ENCODE measurements at places on chromosomes 5 and 9.

- no peak overlapping the region for H3K27ac ChIP-seq
- peaks cover 17% of the 10 kb centered on the region for H3K4me1 ChIP-seq
- no peak for DNase-seq
These were observed 216.5 kb downstream of the PDZD2 start for GRCh38 chr5:31855134-31856040.

- H3K36me3 ChIP-seq: no peaks in the 10 kb centered on the region
- H3K27ac ChIP-seq: no peak overlapping the region
- H3K4me1 ChIP-seq: peaks cover 10% of the 10 kb centered on the region
- peak; percentile 28 for DNase-seq
These were observed 54.4 kb downstream of the CCDC192 start for GRCh38 chr5:127757576-127757975.

GRCh38 chr5:174327317-174327864 is 281.9 kb downstream of the NSG2 start:
- H3K27me3 ChIP-seq: no peaks in the 10 kb centered on the region
- H3K4me1 ChIP-seq: peaks cover 50% of the 10 kb centered on the region
- H3K4me3 ChIP-seq: no peak overlapping the region
- peak; percentile 77 for DNase-seq
- peak overlapping the region; percentile 95 for H3K27ac ChIP-seq
- H3K36me3 ChIP-seq: no peaks in the 10 kb centered on the region

DNA sequence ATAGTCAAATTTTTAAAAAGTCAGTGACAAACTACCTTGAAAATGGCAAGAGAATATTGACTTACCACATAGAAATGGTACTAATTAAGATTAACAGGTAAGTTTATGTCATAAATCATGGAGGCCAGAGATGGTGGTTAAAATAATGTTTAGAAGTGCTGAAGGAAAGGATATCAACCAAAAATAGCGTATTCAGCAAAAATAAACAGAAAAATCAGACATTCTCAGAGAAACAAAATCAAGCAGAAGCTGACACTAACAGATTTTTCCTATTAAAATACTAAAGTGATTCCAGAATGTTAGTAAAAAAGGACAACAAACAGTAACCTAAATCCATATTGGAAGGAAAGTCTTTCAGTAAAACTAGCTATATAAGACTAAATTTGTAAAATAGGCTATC is 959.9 kb upstream of the CDH10 start:
- no peaks in the 10 kb centered on the region for H3K27me3 ChIP-seq
- no peak for DNase-seq
- H3K36me3 ChIP-seq: no peaks in the 10 kb centered on the region
- H3K4me1 ChIP-seq: no peaks in the 10 kb centered on the region

DNA sequence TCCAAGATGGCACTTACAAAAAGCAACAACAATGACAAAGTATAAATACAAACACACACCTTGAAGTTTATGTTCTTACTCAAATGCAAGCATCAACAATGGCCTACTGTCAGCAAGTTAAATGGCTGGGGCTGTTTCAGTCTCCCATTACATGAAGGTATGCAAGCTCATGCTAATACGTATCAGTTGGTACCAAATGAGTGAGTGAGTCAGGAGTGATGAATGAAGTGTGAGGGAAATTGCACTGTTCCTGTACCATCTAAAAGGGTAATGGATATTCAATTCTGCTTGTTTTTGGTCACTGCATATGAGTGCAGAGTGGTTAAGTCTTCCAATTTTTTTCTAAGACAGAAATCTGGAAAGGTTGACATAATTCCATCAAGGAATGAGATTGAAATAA is 964.9 kb downstream of the MAT2B start:
- no peaks in the 10 kb centered on the region for H3K4me1 ChIP-seq
- no peaks in the 10 kb centered on the region for H3K36me3 ChIP-seq
- no peak overlapping the region for H3K27ac ChIP-seq
- DNase-seq: no peak

GRCh38 chr5:74376187-74376586 is 264.3 kb downstream of the ENC1 start:
- no peak overlapping the region for H3K4me3 ChIP-seq
- H3K4me1 ChIP-seq: no peaks in the 10 kb centered on the region
- H3K27ac ChIP-seq: no peak overlapping the region
- H3K27me3 ChIP-seq: no peaks in the 10 kb centered on the region

GRCh38 chr5:180696116-180696515 is 43.7 kb downstream of the OR2Y1 start:
- H3K27ac ChIP-seq: no peak overlapping the region
- H3K4me1 ChIP-seq: no peaks in the 10 kb centered on the region
- no peaks in the 10 kb centered on the region for H3K36me3 ChIP-seq
- no peaks in the 10 kb centered on the region for H3K27me3 ChIP-seq

GRCh38 chr5:179986328-179986727 is 78.6 kb upstream of the TBC1D9B start:
- H3K4me3 ChIP-seq: no peak overlapping the region
- no peak overlapping the region for H3K27ac ChIP-seq
- DNase-seq: no peak

DNA sequence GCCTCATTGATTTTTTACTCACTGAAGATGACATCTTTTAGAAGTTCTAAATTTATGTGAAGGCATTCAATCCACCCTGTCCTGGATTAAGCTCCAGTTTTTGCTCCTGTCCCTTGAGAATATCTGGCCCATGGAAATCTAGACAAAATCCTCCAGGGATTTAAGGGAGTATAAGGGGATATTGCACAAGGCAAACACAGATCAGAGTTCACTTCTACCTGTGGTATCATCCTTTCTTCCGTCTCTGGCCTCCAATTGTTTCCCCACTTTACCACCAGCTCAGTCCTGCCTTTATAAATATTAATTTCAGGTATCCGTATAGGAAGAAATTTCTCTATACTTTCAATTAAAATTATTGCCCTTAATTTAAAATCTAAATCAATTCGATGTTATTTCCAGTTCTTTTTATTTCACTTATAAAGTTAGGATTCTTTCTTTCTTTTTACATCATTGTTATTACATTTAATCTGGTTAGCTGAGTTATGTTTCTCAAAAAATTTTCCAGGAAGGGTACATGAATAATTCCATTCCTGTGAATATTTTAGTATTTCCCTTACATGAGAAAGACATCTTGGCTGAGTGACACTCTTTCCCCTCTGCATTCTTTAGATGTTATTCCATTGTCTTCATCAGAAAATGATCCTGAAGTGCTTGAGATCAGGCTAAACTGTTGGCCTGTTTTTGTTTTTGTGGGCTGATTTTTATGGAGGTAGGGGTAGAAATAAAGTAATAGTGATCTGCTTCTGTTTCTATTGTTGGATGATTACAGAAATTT is 194.3 kb upstream of the MAP3K1 start:
- no peaks in the 10 kb centered on the region for H3K27me3 ChIP-seq
- H3K4me3 ChIP-seq: no peak overlapping the region
- no peak for DNase-seq
- H3K4me1 ChIP-seq: no peaks in the 10 kb centered on the region

DNA sequence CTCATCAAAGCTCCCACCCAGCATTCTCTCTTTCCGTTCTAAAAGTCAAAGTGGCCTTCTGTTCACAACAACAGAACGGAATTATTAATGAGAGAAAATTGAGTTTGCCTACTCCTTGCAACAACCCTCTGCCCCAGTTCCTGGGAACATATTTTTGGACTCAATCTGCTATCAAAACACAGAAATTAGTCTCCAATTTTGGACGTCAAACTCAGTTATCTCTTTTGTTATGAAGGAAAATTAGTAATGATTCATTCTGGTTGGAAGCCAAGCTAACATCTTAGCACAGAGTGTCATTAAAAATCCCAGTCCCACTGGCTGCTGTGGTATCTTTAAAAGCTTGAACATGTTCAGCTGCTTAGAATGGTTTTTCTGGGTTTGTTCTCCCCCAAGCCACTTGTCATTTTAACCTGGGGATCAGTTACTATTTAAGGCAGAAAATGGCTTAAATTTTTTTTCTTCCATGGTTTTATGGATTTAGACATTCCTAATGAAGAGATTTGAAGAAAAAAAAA is 343.2 kb downstream of the TRIM32 start:
- H3K27ac ChIP-seq: no peak overlapping the region
- H3K36me3 ChIP-seq: no peaks in the 10 kb centered on the region
- H3K4me3 ChIP-seq: no peak overlapping the region
- no peak for DNase-seq
- H3K27me3 ChIP-seq: no peaks in the 10 kb centered on the region
- no peaks in the 10 kb centered on the region for H3K4me1 ChIP-seq

DNA sequence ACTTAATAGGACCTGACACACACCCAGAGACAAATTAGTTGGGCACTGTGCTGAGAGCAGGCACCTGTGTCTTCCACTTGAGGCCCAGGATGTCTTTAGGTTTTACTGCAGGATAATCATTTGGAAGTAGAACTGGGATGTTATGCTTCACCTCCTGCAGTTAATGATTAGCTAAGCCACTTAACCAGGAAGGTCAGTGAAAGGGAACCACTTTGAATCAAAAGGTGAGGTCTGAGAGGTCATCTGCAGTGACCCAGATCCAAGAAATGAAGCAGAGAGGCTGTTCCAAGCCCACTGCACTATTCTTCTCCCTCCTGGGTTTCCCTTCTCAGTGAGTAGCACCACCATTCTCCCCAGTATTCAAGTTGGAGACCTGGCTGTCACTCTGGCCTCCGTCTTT is 110.5 kb downstream of the SNX18 start:
- H3K36me3 ChIP-seq: no peaks in the 10 kb centered on the region
- H3K27me3 ChIP-seq: no peaks in the 10 kb centered on the region
- DNase-seq: no peak
- H3K27ac ChIP-seq: no peak overlapping the region

DNA sequence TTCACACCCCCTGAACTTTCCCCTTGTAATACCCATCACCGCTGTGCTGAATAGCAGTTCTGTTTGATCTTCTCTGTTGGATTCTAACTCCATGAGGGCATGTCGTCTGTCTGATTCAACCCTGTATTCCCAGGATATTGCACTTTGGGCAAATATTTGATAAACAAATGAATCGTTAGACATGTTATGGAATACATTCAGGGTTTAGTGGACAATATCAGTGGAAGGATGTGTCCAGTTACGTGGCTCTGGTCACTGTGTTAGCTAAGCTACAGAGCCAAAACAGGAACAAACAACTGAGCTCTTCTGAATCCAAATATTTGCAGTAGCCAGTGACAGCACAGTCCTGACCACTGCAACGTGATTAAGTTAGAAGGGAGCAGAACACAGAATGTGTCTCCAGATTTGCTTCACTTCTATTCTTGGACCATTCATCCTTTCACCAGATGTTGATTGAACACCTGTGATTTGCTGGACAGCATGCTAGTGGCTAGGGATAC is 13.2 kb downstream of the ANGPTL2 start:
- H3K27me3 ChIP-seq: no peaks in the 10 kb centered on the region
- no peak overlapping the region for H3K27ac ChIP-seq
- no peaks in the 10 kb centered on the region for H3K36me3 ChIP-seq
- no peaks in the 10 kb centered on the region for H3K4me1 ChIP-seq
- DNase-seq: no peak

DNA sequence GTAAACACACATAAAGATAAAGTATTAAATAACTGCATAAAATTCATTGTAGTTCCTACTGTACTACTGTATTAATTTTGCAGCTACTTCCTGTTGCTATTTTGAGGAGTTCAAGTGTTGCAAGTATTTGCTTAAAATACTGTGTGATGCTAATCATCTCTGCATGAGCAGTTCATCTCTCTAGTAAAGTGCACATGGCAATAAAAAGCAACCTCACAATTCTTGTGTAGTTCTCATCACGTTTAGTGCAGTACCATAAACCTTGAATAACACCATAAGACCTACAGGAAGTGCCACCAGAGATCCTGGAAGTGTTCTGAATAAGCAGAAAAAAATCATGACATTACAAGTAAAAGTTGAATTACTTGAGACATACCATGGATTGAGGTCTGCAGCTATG is 34.6 kb downstream of the CPLANE1 start:
- H3K36me3 ChIP-seq: peaks cover 52% of the 10 kb centered on the region
- H3K4me1 ChIP-seq: no peaks in the 10 kb centered on the region
- H3K4me3 ChIP-seq: no peak overlapping the region

- H3K4me1 ChIP-seq: peaks cover 10% of the 10 kb centered on the region
- H3K27ac ChIP-seq: no peak overlapping the region
- H3K36me3 ChIP-seq: no peaks in the 10 kb centered on the region
- no peak overlapping the region for H3K4me3 ChIP-seq
- H3K27me3 ChIP-seq: no peaks in the 10 kb centered on the region
These were observed 190.5 kb upstream of the PPP1R26 start for GRCh38 chr9:135289081-135289491.

GRCh38 chr9:97934321-97935115 is 3.5 kb downstream of the HEMGN start:
- H3K4me1 ChIP-seq: no peaks in the 10 kb centered on the region
- no peak overlapping the region for H3K4me3 ChIP-seq
- DNase-seq: no peak
- H3K36me3 ChIP-seq: no peaks in the 10 kb centered on the region
- peaks cover 24% of the 10 kb centered on the region for H3K27me3 ChIP-seq

GRCh38 chr5:84231433-84231832 is 153.2 kb downstream of the EDIL3 start:
- no peak overlapping the region for H3K4me3 ChIP-seq
- no peaks in the 10 kb centered on the region for H3K27me3 ChIP-seq

- no peak for DNase-seq
- peaks cover 33% of the 10 kb centered on the region for H3K36me3 ChIP-seq
- no peak overlapping the region for H3K4me3 ChIP-seq
- H3K27ac ChIP-seq: no peak overlapping the region
- H3K27me3 ChIP-seq: no peaks in the 10 kb centered on the region
These were observed 8.2 kb downstream of the GNE start for GRCh38 chr9:36250079-36250478.

DNA sequence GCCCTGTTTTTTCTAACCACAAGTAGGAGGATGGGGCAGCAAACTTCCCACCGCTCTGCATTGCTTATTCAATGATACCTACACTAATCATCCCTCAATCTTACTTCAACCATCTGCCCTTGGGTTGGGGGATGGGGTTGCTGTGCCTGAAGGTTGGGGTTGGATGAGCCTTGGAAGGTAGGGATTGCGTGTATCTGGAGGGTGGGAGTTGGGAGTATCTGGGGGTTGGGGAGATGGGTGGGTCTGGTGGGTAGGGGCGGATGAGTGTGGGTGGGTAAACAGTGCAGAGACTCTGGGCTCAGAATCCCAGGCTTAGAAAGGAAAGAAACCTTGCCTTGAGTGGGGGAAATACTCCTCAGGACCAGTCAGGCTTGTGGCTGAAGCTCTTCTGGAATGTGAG is 467.4 kb downstream of the DIRAS2 start:
- no peak overlapping the region for H3K4me3 ChIP-seq
- no peak overlapping the region for H3K27ac ChIP-seq
- H3K27me3 ChIP-seq: no peaks in the 10 kb centered on the region

DNA sequence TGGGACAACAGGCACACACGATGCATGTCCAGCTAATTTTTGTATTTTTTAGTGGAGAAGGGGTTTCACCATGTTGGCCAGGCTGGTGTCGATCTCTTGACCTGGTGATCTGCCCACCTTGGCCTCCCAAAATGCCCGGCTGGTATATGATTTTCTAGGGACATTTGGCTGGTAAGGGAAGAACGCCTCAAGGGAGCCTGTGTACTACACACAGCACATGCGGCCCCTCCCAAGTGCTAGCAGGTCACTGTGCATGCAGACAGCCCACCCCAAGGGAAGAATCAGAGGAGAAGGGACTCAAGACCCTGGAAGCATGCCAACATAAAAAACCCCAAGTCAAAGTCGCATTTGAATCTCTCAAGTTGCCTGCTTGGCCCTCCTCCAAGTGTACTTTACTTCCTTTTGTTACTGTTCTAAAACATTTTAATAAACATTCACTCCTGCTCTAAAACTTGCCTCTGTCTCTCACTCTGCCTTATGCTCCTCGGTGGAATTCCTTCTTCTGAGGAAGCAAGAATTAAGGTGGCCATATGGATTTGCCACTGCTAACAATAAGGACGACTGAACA is 24.3 kb upstream of the OTULINL start:
- H3K4me1 ChIP-seq: no peaks in the 10 kb centered on the region
- H3K27ac ChIP-seq: no peak overlapping the region
- no peak overlapping the region for H3K4me3 ChIP-seq

GRCh38 chr5:176750144-176750543 is 60.2 kb upstream of the UNC5A start:
- H3K4me3 ChIP-seq: no peak overlapping the region
- H3K27ac ChIP-seq: no peak overlapping the region
- H3K36me3 ChIP-seq: no peaks in the 10 kb centered on the region
- DNase-seq: no peak
